IgD-negative memory B cell (primary cell): ENCODE measurements at places on chromosomes 5 and 9. TPM values are rescaled to one million over a fixed set of nuclear protein-coding genes. Genes with fewer than 3 reads are reported as not detected.

The PAPPA gene
- polyA plus RNA-seq: 0.04 TPM

The DBN1 gene
- polyA plus RNA-seq: 0.54 TPM

The MEIKIN gene
- not detected for polyA plus RNA-seq

The TTC23L gene
- not detected for polyA plus RNA-seq

The AUH gene
- 15.7 TPM for polyA plus RNA-seq

The CYSRT1 gene
- not detected for polyA plus RNA-seq

The TMEM215 gene
- polyA plus RNA-seq: not detected
